Caco-2 (cell line): ENCODE measurements at places on chromosomes 2 and 18. TPM values are rescaled to one million over a fixed set of nuclear protein-coding genes. Genes with fewer than 3 reads are reported as not detected.
A peak's percentile ranks its signal among the peaks of the same experiment; 100 is the strongest.

DNA sequence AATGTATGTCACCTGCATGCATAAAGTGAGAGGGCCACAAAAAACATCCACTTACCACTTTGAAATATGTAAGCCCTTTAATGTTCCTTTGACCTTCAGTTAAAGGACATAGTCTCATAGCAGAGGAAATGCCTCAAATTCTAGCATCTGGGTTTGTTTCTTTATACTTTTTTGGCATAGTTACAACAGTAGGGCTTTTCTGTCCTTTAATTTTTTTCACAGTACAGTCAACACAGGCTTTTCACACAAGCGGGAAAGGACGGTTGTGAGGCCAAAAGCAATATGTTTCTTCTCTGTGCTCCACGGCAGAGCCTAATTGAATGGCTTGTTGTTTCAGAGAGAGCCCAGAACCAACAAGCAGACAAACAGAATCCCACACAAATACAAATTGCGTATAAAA, 57.6 kb downstream of the CRIM1 start:
- DNase-seq: no peak

The E2F6 gene
- total RNA-seq: 41.6 and 44.5 TPM in 2 replicates

DNA sequence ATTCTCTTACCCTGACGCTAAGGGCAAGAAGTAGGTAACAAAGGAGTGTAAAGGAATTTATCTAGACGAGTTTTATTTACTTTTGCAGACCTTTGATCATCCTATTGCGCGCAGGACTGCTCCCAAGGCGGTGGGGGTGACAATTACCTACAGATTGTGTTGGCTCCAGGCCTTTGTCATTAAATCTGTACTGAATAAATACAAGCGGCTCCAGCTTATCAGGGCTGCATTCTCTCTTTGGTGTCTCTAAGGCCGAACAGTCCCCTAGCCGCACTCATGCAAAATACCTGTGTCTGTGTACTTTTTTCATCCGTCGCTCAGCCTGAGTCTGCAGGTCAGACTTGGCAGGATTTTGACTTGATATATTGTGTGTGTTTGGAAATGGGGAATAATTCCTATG, 57.9 kb upstream of the DYSF start:
- DNase-seq: peak; percentile 88

The CCBE1 gene
- 0.09 and 0.44 TPM in 2 replicates for total RNA-seq

DNA sequence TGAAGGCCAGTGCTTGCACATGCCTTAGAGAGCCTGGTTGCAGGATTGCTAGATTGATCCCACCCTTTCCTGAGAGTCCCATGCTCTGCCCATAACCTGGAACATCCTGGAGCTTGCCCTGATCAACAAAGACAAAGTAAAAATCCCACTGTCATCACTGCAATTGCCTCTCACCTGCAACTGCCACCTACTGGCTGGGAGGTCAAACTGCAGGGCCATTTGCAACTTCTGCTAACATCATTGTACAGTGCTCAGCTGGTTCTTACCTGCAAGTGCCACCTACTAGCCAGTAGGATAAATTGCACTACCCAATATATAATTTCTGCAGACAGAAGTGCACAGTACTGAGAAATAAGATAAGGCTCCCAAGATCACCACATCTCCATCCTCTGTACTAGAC, 947.5 kb downstream of the CPS1 start:
- DNase-seq: peak; percentile 8

GRCh38 chr18:30406728-30407127, 635.8 kb downstream of the DSC3 start:
- DNase-seq: no peak

The CCDC74A gene
- 0.36 TPM in 1 of 2 replicates, not detected in the other for total RNA-seq
